Daoy (cell line): ENCODE measurements at places on chromosomes 3 and 15. TPM values are rescaled to one million over a fixed set of nuclear protein-coding genes. Genes with fewer than 3 reads are reported as not detected.

The SOX2 gene
- 3.1 and 4.3 TPM in 2 replicates for total RNA-seq

GRCh38 chr3:19662486-19662885 is 271.5 kb downstream of the EFHB start:
- no peak for DNase-seq

DNA sequence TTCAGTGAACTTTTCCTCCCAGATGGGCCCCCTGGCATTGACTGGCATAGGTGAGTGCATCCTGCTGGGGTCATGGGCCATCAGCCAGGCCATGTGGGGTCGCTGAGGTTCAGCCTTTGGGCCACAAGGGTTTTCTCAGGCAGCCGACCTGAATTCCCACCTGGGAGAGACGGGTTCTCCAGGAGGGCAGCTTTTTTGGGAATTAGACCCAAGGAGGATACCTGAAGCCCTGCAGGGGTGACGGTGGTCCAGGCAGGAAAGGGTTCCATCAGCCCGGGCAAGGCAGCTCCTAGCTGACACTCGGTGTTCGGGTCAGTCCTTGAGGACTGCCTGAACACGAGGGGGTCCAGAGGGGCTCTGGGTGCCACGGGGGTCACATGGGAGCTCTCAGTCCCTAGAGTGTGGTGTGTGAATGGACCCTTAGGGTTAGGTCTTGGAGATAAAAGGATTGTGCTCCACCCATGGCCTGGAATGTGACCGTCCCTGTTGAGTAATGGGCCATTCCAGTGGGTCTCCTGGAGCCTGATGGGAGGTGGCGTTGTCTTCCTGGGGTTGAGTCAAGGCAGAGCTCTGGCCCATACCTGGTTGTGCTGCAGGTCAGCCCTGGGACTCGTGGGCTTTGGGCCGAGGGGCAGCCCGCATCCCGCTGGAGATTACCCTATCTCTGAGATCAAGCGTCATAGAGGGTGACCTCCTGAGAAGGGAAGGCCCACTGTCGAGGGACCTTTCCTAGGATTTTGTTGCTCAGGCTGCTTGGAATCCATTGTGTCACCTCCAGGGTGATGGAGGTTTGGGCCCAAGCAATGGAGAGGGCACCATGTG is 192.8 kb downstream of the UBE3A start:
- DNase-seq = no peak

- no peak for DNase-seq
Observed at GRCh38 chr3:172241405-172241804, 202.0 kb downstream of the FNDC3B start.

DNA sequence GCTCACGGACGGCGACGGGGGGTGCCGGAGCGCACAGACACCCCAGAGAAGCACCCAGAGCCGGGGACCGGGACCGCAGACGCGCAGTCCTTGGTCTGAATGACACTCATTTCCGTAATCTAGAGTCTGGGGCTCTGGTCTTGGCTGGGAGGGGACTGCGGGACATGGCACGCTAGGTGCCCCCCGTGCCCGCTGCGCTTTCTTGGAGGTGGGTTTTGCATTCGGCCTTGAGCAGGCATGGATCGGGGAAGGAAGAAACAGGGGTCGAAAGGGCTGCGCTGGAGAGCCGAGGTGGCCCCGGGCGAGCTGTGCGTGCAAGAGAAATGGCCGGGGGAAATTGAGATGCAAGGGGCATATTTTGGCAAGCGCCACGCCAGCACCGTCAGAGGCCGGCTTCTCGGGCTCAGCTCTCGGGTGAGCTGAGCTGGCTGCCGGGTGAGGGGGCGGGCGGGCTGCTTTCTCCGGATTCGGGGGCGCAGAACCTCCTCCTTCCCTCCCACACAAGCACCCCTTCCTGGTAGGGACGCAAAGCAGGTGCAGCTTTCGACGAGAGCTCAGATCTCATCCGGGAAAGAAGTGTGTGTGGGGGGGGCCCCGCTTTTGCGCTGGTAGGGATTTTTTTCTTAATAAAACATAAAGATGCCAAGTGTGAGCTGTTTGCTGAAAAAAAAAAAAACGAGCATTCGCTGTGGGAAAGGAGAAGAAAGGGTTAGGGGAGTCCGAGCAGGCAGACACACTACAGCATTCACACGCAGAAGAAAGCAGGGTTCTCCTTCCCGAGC is 963 bp upstream of the NTRK3 start:
- DNase-seq = no peak

DNA sequence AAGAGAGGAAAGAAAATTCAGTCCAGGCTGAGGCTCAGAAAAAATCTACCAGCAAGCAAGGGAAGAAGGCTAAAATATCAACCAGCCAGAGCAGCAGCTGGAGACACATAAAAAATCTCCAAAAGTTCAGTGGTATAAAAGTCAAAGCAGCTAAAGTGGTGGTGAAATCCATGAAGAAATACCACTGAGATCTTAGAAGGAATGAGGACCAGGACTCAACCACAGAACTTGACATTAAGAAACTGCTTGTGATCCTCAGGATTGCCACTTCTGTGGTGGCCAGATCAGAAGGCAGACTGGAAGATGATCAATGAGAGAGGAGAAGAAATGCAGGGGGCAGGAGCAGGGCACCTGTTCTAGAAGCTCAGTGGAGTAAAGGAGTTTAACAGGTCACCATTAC is 22.5 kb downstream of the CNTN3 start:
- no peak for DNase-seq

- DNase-seq = no peak
Observed at GRCh38 chr3:173869766-173870165, 472.2 kb downstream of the NLGN1 start.

The FGD5 gene
- 6.1 and 7.0 TPM in 2 replicates for total RNA-seq

GRCh38 chr3:81742581-81742980 is 18.9 kb downstream of the GBE1 start:
- DNase-seq = no peak

GRCh38 chr3:127758013-127758412 is 64.3 kb downstream of the MGLL start:
- no peak for DNase-seq

DNA sequence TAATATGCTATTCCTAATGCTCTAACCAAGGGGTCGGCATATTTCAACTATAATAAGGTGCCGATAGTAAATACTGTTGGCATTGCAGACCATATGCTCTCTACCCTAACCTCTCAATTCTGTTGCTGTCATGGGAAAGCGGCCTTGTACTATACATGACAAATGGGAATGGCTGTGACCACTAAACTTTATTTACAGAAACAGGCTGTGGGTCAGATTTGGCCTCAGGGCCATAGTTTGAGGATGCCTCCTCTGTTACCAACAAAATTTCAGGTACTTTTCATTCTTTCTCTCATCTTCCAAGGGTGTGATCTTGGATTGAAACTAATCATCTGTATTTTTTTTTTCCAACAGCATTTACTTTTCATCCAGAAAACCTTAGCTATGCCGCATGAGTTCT is 242.0 kb downstream of the MAGI1 start:
- DNase-seq = no peak

- DNase-seq = peak; percentile 95
Observed at GRCh38 chr15:65049418-65049840, 4.2 kb downstream of the SLC51B start.

The CFAP20DC gene
- 3.3 and 3.4 TPM in 2 replicates for total RNA-seq

GRCh38 chr3:136350557-136350956 is 100.4 kb downstream of the PCCB start:
- no peak for DNase-seq

GRCh38 chr15:33730815-33731214 is 237.5 kb upstream of the CHRM5 start:
- no peak for DNase-seq

The ITIH1 gene
- total RNA-seq = not detected in 2 replicates

GRCh38 chr3:196660381-196661166 is 21.1 kb downstream of the NRROS start:
- DNase-seq = no peak

- DNase-seq = peak; percentile 5
Observed at GRCh38 chr15:83919319-83919830, 265.5 kb downstream of the ADAMTSL3 start.

GRCh38 chr3:184582646-184583577 is 21.3 kb downstream of the EPHB3 start:
- no peak for DNase-seq

The SAXO2 gene
- 1.8 and 11.0 TPM in 2 replicates for total RNA-seq

- DNase-seq = no peak
Observed at GRCh38 chr15:61938249-61938648, 122.0 kb downstream of the VPS13C start.

DNA sequence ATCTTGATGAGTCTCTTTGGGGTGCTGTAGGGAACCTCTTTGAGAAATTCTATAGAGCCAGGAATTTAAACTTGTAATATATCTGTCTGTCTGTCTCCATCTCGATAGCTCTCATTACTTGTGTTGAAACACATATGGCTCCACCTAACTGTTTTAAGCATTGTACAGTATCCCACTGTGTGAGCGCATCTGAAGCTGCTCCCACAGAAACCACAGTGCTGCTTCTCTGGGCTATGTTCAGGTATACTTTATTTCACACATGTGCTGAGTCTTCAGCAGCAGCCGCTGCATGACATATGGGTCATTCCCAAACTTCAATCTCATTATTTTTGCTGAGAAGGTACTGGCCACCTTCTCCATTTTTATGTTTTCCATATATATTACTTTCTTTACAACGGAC is 63.9 kb downstream of the MCTP2 start:
- DNase-seq = no peak

GRCh38 chr3:14925729-14926591 is 21.4 kb upstream of the NR2C2 start:
- DNase-seq = peak; percentile 36

The MRPL46 gene
- total RNA-seq = 21.2 and 23.9 TPM in 2 replicates

- no peak for DNase-seq
Observed at GRCh38 chr3:16241225-16241624, 23.5 kb downstream of the DPH3 start.

The DUOX1 gene
- total RNA-seq = 0.03 and 0.17 TPM in 2 replicates

The CADPS gene
- total RNA-seq = not detected in 2 replicates

The NANOGP8 gene
- total RNA-seq = not detected in 2 replicates

The LMAN1L gene
- total RNA-seq = not detected in 2 replicates

GRCh38 chr3:149438981-149439380 is 35.5 kb upstream of the TM4SF4 start:
- no peak for DNase-seq

- peak; percentile 10 for DNase-seq
Observed at GRCh38 chr15:57031605-57032004, 113.2 kb downstream of the TCF12 start.

DNA sequence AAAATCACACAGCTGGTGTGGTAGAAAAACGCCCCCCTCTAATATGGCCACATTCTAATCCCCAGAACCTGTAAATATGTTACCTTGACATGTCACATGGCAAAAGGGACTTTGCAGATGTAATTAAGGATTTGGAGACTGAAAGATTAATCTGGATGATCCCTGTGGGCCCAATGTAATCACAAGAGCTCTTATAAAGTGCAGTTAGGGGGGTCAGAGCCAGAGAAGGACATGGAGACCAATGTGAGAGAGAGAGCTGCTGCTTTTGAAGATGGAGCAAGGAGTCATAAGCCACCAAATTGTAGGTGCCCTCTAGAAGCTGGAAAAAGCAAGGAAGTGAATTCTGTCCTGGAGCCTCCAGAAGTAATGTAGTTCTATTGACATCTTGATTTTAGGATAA is 152.6 kb downstream of the PEX5L start:
- no peak for DNase-seq

GRCh38 chr3:5188419-5189221 is 1.1 kb downstream of the EDEM1 start:
- peak; percentile 10 for DNase-seq

The COL8A1 gene
- total RNA-seq = 4.7 and 5.2 TPM in 2 replicates

DNA sequence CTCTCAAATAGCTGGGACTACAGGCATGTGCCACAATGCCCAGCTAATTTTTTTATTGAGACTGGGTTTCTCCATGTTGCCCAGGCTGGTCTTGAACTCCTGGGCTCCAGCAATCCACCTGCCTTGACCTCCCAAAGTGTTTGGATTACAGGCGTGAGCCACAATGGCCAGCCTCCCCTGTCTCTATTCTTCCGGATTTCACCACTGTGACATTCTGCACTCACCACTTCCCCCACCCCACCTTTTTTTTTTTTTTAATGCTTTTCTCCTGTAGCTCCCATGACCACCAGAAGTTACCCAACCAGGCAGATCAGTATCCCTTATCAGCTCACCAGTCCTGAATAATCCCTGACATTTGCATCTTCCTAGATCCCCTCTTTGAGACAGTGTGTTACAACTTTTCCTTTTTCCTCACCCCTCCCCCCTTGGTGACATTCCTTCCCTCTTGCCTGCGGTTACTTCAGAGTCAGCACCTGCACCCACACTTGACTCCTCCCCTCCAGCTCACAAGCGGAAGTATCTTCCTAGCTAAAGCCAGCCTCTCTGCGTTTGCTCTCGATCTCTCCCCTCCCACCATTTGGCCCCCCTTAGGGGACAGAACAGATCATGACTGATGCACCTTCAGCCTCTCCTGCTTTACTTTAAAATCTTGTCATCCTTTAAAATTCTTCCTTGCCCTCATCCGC is 13.5 kb upstream of the ZNF592 start:
- peak; percentile 53 for DNase-seq

GRCh38 chr3:4751502-4752101 is 227.6 kb upstream of the BHLHE40 start:
- DNase-seq = peak; percentile 62

The SETD2 gene
- total RNA-seq = 17.3 and 21.6 TPM in 2 replicates

DNA sequence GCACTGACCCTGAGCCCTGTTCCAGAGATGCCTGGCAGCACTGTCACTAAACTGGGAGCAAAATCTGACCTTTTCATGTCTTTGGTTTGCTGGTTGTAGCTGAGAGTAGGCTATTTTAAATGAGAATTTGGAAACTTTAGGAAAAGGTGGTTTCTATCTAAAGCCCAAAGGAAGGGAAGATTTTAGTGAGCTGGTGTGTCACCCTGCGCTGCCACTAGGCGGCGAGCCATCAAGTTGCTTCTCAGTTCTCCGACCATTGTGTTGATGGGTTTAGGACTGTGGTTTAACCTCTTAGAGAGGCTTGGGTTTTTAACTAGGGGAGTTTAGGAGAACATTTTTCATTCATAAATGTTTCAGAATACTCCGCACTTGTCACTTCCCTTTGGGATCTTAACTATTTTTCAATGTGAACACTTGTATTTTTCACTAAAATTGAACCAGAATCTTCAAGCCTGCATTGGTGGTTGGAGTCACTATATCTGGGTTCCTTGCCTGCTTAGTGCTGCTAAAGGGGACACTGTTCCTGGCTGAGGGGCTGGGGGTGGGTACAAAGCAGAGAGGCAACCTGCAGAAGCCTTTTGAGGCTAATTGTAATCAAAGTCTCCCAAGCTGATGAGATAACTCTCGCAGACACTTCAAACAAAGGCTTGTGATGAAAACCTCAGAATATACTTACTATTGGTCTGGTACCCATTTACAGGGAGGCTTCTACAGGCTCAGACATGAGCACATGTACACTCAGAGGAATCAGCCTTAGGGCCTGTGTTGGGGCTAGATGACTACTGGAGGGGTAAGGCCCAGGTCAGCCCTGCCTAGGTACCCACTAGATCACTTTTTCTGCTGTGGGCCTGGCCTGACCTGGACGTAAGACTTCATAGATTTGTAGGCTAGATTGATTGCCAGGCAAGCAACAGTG is 16.8 kb downstream of the EXOSC7 start:
- peak; percentile 36 for DNase-seq
